ENCODE measurements at places on chromosomes 16 and 17.
A peak's percentile ranks its signal among the peaks of the same experiment; 100 is the strongest.

GRCh38 chr16:49664221-49665215 lies 191.4 kb downstream of the ZNF423 start:
- DNase-seq: no peak

DNA sequence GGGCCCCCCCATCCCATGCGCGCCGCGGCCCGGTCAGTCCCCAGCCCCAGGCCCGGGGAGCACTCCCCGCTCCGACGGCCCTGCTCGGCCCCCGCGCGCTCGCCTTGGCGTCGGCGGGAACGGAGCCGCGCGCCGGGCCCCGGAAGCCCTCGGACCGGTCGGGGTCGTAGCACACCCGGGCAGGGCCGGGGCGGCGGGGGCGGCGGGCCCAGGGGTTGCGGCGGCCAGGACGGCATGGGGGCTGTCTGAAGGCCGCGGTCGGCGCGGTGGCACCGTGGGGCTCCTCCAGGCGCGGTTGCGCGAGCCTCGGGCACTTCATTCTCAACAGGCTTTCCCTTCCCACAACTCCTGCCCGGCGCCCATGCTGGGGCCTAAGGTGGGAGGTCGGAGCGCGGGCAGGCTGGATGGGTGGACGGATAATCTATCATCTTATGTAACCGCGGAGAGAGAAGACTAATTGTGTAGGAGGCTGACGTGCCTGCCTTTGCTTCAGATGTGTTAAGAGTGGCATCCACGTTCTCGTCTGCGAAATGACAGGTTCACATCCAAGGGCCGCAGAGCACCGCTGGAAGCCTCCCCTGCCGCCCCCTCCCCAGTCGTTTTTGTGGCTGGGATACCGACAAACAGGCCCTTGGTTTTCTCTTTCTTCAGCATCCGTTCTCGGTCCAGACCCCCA lies 708 bp downstream of the BAIAP2 start:
- DNase-seq: peak; percentile 52

GRCh38 chr17:68319410-68320162 lies 28.3 kb downstream of the ARSG start:
- no peak for DNase-seq

DNA sequence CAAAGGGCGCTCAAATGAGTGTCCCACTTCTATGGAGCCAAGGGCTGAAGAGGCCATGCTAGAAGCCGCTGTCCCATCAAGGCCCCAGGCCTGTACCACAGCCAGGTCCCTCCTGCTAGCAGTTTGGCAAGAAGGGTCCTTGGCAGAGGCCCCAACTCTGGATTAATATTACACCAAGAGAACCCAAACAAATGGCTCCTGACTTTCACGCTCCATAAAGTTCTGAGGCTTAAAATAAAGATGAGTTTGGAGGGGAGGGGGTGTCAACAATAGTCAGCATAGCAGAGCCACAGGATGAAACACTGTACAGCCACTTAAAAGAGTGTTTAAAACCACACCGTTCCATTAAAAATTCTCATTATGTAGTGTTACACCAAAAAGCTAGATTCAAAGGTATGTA lies 30.5 kb downstream of the CUEDC1 start:
- DNase-seq: no peak

DNA sequence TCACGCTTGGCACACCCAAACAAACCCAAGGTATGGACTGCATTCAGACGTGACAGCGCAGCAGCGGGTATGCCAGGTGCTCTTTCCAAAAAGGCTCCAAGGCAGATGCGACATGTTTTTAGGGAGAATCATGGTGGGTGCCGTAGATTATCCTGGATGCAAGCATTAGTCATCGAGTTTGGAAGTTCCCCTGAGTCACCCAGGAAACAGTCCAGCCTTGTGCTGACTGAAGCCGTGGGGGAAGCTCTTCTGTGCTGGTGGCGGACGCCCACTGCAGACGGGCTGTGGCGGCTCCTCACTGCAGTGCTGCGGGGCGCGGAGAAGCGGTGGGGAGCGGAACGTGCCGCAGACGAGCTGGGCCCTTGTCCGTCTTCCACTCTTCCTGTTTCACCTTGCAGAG lies 13.9 kb downstream of the JPT2 start:
- no peak for DNase-seq

DNA sequence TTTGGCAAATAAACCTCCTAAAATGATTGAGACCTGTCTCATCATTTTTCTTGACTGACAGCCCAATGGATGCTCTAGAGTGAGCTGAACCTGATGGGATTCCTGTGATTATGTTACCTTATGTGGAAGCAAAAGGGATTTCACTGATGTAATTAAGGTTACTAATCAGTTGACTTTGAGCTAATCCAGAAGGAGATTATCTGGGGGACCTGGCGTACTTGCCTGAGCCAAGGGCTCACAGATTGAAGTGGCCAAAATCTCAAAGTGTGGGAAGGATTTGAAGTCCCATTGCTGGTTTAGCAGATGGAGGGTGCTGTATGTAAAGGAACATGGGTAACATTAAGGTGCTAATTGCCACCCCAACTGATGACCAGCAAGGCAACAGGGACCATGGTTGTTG lies 214.0 kb downstream of the CPPED1 start:
- DNase-seq: no peak

- no peak for DNase-seq
These were observed 120.2 kb upstream of the HS3ST2 start for GRCh38 chr16:22693638-22694340.

- DNase-seq: no peak
These were observed 62.0 kb downstream of the FOXL1 start for GRCh38 chr16:86640265-86640843.

- no peak for DNase-seq
These were observed 504 bp downstream of the FOXC2 start for GRCh38 chr16:86566966-86567700.

DNA sequence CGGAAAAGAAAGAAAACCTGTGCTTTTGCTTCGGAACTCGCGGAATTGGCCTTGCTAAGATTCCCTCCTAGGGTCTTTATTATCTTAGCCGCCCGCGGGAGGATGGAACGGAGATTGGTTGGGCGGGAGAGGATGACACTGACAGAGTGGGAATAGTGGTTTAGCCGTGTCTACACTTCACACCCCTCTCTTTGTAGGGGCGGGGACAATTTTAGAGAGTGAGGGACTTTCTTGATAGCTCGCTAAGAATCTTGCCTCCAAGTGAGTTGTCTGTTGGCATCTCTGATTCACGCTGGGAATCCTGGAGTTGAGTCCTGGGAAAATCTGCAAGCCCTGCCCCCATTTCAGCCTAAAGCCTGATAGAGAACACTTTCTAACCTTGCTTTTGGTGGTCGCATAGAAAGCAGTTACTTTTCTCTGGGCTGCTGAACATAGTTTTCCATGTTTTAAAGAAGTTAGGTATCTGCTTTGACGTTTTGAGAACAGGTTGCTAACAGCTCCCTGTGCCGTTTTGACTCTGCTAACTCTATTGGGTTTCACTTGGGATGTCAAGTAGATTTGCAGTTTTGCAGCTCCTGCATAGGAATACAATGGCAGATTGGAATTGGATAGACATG lies 697 bp downstream of the NOL11 start:
- no peak for DNase-seq

- no peak for DNase-seq
These were observed 8.7 kb downstream of the OGFOD1 start for GRCh38 chr16:56460101-56460500.

- DNase-seq: no peak
These were observed 37.2 kb downstream of the ABR start for GRCh38 chr17:1142561-1142971.

- DNase-seq: no peak
These were observed 436.1 kb upstream of the GOT2 start for GRCh38 chr16:59170099-59170712.

DNA sequence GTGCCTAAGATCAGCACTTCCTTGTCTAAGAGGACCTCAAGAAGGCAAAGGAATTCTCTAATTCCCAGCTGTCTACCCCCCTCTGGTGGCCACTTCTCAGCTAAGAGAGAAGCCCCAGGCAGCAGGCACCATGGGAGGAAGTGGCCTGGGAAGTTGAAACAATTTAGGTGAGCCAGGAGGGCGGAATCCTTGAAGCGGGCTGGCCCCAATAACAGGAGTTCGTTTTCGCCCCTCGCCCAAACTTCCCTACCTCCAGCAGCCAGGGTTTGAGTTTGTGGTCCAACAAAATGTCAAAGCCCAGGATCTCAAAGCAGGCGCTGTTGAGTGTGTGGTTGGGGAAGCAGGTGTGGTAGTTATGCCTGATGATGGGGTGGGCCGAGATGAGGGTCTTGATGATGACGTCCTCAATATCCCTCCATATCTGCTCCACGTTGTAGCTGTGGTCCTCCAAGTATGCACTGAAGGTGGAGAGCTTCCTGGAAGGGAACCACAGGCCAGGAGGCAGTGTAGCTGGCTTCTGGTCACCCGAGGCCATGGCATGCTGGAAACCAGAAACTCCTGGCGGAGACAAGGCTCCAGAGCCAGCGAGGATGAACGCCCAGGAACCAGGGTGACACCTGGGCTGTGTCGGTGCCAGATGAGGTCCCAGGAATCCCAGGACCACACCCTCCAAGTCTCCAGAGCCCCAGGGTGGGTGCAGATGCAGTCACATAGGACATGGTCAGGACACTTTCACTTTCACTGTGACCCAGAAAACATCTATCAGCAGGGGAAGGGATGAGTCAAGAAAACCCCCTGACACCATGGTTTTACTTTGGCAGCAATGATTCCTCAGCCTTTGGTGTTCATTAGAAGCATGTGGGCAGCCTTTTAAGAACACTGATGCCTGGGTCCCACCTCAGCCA lies 25.6 kb downstream of the TTLL6 start:
- peak; percentile 58 for DNase-seq

GRCh38 chr17:70871180-70871818 lies 702.0 kb downstream of the KCNJ2 start:
- DNase-seq: peak; percentile 60

DNA sequence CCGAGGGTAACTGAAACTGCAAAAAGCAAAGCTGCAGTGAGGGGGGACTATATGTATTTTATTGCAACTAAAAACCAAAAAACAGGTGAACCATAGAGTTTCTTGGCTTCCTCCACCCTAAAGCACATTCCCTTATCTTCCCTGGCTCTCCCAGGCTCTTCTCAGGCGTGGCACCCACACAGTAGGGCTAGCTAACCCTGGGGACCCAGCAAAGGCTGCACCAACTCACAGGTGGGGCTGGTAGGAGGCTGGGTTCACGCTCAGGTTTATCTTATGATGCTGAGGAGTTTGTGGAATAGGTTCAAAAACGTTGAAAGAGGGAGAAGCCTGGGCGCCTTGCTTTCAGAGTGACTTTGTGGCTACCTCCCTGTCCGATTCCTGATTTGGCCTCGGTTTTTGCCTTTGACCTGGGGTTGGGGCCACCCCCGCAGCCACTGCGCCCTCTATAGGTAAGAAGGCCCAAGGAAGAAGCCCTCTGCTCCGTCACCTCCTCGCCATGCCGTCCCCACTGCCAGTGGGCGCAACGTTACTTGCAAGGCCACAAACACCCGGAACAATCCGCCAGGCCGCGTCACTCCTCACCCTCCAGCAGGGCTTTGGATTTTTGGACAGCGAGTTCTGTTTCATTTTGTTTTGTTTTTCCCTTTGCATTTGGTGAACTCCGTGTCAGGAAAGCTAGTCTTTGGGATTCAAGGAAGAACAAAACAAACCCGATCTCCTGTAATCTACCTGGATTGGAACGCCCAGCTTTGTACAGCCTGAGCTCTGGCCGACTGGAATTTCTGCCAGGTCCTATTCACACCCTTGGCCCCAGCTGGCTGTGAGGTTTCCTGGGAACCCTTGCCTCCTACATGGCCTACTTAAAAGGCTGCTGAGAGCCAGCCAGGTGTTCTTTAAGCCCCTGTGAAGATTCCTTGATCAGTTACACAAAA lies 60.8 kb downstream of the TBC1D16 start:
- no peak for DNase-seq

GRCh38 chr17:82299452-82299851 lies 18.0 kb downstream of the CD7 start:
- no peak for DNase-seq

- peak; percentile 95 for DNase-seq
These were observed 190.2 kb upstream of the GSE1 start for GRCh38 chr16:85422632-85423550.

- DNase-seq: no peak
These were observed 2.5 kb upstream of the GINS3 start for GRCh38 chr16:58389724-58390123.

DNA sequence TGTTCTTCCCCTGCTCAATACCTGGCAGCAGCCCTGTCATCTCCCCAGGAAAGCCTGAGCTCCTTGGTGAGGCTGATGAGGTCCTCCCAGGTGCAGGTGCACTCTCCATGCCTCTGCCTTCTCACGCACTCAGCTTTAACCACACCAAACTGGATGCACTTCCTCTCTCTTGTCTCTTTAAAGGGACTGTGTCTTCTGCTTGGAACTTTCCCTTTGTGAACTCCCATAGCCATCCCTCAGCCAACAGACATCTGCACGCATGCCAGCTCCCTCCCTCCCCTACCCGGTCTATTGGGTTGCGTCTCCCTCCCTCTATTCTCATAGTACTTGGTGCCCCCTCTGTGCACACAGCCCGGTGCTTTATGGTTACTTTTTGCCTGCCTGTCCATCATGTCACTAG lies 231.2 kb downstream of the MSI2 start:
- DNase-seq: no peak

- no peak for DNase-seq
These were observed 15.5 kb upstream of the UBE2G1 start for GRCh38 chr17:4381690-4382671.

DNA sequence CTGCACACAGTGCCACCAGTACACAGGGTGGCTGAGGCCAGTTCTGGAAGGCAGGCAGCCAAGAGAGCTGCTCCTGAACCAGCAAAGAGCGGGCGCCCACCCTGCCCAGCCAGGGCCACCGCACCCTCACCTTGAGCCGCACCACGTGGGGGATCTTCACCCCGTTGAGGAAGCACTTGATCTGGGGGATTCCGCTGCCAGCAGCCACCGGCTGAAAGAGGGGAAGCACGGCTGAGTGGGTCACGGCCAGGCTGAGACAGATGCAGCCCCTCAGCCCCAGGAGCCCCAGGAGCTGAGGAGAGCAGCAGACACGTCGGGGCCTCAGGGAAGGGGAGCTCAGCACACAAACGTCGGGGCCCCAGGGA lies 14.6 kb upstream of the CCDC154 start:
- DNase-seq: no peak

DNA sequence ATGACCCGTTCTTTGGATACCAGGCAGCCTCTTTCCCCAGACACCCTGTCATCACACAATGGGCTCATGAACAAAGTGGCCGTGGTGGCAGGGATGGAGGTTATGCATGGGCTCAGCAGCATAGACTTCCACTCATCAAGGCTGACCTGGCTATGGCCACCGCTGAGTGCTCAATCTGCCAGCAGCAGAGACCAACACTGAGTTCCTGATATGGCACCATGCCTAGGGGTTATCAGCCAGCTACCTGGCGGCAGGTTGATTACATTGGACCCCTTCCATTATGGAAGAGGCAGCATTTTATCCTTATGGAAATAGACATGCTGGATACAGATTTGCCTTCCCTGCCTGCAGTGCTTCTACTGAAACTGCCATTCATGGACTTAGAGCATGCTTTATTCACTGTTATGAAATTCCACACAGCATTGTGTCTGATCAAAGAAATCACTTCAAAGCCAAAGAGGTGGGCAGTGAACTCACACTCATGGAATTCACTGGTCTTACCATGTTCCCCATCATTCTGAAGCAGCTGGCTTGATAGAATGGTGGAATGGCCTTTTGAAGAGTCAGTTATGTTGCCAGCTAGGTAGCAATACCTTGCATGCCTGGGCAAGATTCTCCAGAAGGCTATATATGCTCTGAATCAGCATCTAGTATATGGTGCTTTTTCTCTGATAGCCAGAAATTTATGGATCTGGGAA lies 160.6 kb downstream of the PRKCB start:
- no peak for DNase-seq

Data from right lobe of liver (tissue), 6 donors.